ENCODE measurements at places on chromosomes 3 and 15. TPM values are rescaled to one million over a fixed set of nuclear protein-coding genes. Genes with fewer than 3 reads are reported as not detected.

Gene KCNH8
- total RNA-seq: not detected

Gene CHRNA7
- total RNA-seq: not detected

Gene SERPINI2
- total RNA-seq: not detected

Gene STAB1
- not detected for total RNA-seq

Gene MUC4
- not detected for total RNA-seq

Gene PLOD2
- total RNA-seq: 117 TPM

Gene FHIT
- total RNA-seq: not detected
